ENCODE measurements at places on chromosomes 2 and 18.

GRCh38 chr2:156748221-156748620 lies 312.0 kb downstream of the GPD2 start:
- no peak for DNase-seq

DNA sequence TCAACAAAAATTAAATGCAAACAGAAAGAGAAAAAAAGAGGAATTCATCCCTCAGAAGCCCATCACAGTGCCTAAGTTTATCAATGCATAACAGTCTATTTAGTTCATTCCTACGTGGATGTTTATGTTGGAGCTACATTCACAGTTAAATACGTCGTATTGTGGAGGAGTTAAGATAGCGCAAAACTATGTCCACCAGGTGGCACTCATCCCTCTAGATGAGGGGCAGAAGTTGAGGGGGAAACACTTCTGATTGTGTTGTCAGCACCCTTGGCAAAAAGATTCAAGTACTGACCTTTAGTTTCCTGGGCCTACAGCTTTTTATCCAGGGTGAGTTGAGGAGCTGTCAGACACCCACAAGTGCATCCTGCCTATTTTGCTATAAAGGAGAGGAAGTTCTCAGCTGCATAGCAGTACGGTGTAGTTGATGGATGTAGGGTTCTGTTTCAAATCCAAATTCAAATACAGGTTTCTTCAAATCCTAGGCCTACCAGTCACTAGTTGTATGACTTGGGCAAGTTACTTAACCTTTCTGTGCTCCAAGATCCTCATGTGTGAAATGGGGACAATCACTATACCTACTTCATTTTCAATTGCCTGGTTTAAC lies 26.8 kb upstream of the MYO1B start:
- no peak for DNase-seq

DNA sequence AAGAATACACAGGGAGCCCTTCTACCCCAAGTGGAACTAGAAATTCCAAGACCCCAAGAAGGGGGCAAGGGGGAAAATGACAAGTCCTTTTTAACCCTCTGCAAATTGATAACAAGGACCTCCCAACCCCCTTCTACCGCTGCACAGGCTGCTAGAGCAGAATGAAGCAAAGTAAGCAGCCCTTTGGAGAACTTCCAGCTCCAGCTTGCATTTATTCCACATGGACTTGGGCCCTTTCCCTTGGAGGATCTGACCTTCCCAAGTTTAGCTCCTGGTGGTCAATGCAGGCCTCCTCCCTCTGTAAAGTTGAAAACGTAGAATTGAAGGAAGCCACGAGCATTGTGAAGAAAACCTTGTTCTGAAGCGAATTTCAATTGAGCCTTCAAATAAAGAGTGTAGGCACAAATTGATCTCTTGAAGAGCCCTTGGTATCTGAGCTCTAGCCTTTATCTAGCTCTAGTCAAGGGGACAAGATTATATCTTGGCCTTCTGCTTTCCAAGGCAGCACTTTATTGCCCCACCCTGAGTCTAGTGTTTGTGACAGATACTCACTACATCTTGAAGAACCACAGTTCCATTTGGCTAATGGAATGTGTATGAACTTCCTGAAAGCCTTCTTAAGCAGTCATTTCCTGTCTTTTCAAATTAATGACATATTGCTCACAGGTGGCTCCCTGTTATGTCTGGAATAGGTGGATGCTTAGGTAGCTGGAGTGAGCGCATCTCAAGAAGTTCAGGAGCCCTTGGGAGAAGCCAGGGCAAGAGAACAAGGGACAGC lies 37.2 kb downstream of the SLC14A2 start:
- DNase-seq: no peak

DNA sequence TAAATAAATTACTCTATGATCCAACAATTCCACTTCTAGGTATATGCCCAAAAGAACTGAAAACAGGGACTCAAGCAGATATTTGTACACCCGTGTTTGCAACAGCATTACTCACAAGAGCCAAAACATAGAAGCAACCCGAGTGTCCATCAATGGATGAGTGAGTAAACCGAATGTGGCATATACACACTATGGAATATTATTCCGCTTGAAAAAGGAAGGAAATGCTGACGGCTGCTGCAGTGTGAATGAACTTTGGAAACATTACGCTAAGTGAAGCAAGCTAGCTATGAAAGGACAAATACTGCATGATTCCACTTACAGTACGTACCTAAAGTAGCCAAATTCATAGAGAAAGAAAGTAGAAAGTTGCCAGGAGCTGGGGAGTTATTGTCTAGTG lies 32.2 kb downstream of the MREG start:
- DNase-seq: no peak

- no peak for DNase-seq
Observed at GRCh38 chr2:239529313-239530015, 128.6 kb upstream of the HDAC4 start.
